Keratinocyte (primary cell): ENCODE measurements at places on chromosomes 6 and 20.

DNA sequence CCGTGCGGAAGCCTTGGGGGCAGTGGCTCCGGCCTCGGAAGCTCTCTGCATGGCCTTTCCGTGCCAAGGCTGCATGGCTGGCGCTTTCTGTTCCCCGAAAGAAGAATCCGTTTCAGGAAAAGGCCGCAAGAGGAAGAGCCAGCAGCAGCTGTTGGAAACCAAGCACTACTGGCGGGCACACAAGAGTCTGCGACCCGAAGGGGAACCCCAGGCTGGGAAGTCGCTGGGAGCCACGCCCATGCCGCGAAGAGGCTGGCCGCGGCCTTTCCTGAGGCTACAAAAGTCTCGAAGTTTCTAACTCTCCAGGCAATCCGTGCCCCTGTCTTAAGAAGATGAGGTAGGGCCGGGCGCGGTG, at the start of gene CGAS:
Gene CGAS (minus strand): TSS at position 191 of the 355 bp plus-strand sequence. CDS start 116 bp downstream, at position 75.
- no peak for DNase-seq

GRCh38 chr6:2651961-2652360, 98.8 kb downstream of the MYLK4 start:
- DNase-seq, result no peak

- DNase-seq, result no peak
Observed at GRCh38 chr6:158416883-158417759, 104.9 kb downstream of the TULP4 start.

DNA sequence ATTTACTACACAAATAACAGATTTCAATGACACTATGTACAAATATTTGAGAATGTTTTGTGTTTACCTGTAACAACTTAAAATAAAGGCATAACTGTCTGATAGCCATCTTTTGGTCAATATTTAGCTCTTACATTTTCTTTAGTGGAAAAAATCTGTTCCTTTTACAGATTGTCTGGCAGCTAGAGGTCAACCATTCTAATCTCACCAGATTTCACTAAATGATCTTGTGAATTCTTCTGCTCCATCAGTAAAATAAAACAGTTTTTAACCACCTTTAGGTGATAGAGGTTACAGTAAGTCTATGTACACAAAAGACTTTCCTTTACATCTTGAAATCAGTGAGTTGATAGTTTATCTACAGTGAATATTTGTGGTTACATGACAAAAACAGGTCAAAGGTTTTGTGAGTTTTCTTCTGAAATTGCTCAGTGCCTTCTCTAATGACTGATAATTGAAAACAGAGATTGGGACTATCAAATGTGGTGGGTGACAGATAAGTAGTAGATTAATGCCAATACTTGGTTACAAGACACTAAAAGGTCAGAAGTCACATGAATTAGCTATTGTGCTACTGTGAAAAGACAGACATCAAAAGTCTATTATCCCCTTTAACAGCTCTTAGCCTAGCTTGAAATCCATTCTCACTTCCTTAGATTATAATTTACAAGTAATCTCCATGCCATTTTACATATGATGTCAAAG, 47.4 kb downstream of the BMP5 start:
- DNase-seq, result no peak

DNA sequence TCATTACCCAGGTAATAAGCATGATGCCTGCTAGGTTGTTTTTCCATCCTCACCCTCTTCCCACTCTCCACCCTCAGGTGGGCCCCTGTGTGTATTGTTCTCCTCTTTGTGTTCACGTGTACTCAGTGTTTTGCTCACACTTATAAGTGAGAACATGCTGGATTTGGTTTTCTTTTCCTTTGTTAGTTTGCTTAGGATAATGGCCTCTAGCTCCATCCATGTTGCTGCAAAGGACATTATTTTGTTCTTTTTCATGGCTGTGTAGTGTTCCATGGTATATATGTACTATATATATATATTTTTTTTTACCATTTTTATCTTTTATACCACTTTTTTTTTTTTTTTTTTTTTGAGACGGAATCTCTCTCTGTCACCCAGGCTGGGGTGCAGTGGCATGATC, 71.9 kb downstream of the RSPH3 start:
- no peak for DNase-seq

GRCh38 chr6:94289131-94289530, 869.8 kb upstream of the EPHA7 start:
- DNase-seq, result no peak

- DNase-seq, result no peak
Observed at GRCh38 chr6:149223120-149223903, 94.2 kb upstream of the TAB2 start.

DNA sequence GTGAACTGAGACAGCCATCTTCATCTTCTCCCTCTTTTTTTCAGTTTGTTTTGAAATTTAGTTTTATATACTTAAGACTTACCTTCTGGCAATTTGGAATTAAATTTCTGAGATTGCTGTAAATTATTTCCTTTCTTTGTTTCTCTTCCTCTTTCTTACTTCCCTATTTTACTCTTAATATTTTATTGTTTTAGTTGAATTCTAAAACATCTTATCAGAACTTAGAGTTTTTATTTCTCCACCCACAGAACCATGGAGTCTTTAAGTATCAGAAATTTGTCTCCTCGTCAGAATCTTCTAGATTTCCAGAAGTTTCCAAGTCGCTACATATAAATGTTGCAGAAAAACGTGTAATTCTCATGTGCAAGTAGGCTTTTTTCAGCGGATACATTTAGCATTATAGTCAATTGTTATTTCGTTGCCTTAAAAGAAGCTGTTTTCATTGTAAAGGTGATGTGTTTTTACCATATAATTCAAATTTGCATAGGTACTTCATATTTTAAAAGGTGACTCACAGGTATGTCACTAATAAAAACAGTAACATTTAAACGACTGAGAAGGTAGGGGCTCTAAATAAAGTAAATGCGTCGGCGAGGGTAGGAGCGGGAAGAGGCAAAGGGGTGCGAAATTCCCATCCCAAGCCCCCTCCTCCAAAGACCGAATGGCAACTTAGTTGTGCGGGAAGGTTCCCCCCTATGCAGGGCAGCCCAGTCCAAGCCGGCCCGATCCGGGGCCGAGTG, 866 bp upstream of the MYO6 start:
- no peak for DNase-seq

DNA sequence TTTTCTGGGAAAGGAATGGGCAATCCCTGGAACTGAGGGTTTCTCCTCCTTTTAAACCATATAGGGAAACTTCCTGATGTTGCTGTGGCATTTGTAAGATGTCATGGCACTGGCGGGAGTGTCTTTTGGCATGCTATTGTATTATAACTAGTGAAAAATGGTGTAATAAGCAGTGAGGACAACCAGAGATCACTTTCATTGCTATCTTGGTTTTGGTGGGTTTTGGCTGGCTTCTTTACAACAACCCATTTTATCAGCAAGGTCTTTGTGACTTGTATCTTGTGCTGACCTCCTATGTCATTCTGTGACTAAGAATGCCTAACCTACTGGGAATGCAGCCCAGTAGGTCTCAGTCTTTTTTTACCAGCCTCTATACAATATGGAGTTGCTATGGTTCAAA, 9.1 kb upstream of the DCBLD1 start:
- DNase-seq, result no peak

GRCh38 chr20:42485556-42485955, 704.1 kb downstream of the PTPRT start:
- no peak for DNase-seq

DNA sequence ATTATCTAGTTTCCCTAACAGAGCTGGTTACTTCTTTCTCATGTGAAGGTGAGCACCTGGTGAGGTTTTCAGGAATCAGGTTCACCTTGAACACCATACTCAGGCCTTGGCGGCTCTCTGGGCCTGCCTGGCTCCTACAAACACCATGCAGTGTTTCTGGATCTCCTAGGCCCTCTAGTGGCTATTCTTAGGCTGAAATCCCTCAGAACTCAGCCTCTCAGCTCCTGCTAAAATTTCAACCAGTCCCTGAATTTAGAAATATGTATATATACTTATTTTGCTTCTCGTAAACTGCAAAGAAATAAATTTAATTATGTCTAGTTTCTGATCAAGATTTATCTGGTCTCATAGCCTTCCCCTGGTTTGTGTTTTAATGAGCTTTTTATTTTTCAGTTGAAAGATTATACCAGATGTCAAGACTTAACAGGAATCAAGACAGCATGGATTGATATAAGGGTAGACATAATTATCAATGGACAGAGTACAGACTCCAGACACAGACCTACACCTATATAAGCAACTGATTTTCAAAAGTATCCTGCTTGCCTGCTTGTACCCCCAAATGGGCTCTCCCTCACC, 55.9 kb downstream of the ANKEF1 start:
- no peak for DNase-seq

- DNase-seq, result no peak
Observed at GRCh38 chr6:6366803-6367202, 46.3 kb upstream of the F13A1 start.
